Activated T-cell treated with anti-CD3 and anti-CD28 coated beads for 48 hours (primary cell): ENCODE measurements at places on chromosomes 12 and 14.

GRCh38 chr12:31440134-31440533 is 114.2 kb upstream of the SINHCAF start:
- DNase-seq = no peak

GRCh38 chr12:54300732-54301427 is at the start of gene NFE2:
Gene NFE2 (minus strand): TSS chr12:54301015. CDS start chr12:54295248, 5,767 bp downstream.
- DNase-seq = no peak

- no peak for DNase-seq
Measured at GRCh38 chr12:1509413-1510052, 84.8 kb downstream of the FBXL14 start.

DNA sequence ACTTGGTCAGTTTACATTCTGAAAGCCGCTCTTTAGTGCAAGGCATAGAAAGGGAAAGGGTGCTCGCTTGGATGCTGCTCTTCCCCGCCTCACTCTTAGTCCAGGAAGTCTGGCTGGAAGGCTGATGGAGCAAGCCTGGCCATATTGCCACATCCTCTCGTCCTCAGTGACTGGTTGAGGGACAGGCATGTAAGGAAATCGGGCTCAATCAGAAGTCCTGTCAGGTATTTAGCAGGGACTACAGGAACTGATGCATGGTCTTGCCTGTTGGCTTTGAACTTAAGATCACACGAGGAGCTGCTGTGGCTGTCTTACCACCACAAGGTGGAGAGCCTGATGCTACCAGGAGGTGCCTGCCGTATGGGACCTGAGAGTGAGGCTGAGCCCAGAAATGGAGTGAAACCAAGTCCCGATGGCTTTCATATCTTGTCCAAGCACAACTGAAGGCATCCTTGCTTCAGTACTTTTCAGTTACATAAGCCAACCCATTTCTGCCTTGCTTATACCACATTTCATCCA is 10.7 kb upstream of the C12orf75 start:
- no peak for DNase-seq

GRCh38 chr12:56931474-56931978 is 2.7 kb downstream of the SDR9C7 start:
- DNase-seq = no peak

GRCh38 chr12:12508612-12509011 is 54.1 kb downstream of the DUSP16 start:
- DNase-seq = no peak

- no peak for DNase-seq
Measured at GRCh38 chr12:49882248-49882850, 21.4 kb downstream of the FAIM2 start.

DNA sequence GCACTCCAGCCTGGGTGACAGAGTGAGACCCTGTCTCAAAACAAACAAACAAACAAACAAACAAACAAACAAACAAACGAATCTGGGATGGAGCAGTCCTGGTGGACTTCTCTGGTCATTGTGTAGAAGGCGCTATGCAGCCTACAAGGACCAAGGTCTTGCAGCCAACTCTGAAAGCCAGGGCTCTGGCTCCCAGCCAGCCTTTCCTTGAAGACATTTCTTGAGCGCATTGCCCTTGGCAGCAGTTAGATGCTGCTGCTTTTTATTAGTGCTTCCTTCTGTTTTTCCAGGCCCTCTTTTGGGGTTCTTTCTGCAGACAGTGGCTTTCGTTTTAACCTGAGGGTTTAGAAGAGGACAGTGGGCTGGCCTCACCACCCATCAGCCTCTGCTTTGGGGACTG is 20.2 kb downstream of the CCDC177 start:
- DNase-seq = no peak

DNA sequence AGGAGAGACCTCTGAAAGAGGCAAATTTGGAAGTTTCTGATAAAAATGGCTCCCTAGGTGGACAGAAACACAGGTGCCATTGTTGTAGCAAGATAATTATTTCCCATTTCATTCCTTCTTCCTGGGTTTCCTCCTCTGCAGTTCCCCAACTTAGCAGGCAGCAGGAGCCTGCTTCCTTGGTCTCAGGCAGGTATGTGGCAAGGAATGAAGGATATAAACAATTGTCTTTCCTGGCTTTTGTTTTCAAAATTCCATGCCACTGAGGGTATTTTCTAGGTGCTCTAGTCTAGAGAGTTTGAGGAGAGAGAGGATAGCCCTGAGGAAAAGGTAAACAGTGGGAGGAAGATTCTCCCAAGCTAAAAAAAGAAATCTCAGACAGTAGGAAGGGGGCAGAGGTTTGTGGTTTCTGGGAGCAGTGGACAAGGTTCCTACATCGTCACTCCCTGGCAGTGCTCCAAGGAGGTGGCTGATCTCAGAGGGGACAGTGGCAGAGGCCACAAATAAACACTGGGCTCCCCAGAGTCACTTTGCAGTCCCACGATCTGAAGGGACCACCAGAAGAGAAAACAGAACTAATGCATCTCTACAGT is 82.6 kb upstream of the IGF1 start:
- DNase-seq = no peak

DNA sequence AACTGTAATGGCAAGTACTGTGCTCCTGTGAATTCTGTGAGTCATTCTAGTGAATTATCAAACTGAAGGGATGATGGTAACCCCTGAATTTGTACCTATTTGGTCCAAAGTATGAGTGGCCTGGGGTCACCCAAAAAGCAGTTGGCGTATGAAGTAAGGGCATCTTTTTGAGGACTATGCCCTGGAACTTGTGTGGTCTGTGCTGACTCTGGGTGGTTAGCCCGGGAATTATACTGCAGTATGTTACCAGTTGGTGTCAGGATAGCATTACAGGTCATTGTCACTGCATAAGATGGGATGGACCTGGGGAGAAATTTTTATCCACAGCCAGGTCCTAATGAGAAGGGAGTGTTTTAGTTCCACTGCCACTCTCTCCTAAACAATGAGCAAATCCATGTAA is 174.7 kb downstream of the SSPN start:
- no peak for DNase-seq

- DNase-seq = no peak
Measured at GRCh38 chr12:48917857-48918537, 7.3 kb downstream of the FKBP11 start.

- DNase-seq = no peak
Measured at GRCh38 chr14:59939828-59940227, 19.9 kb downstream of the LRRC9 start.

DNA sequence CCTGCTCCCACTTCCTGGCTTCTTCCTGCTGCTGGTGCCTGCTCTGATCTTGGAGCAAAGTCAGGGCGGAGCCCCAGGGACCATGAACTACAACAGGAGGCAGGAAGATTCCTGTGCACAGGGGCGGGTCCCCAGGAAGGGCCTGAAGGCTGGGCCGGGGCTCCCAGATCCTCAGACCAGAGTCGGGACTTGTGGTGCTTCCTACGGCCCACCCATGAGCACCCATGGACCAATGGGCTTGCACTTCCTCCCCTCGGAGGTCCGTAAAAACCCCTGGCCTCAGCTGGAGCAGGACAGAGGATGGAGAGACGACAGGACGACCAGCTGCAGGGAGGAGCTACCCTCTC is 1287.1 kb downstream of the TMEM121 start:
- no peak for DNase-seq

GRCh38 chr14:91048676-91049075 is 11.8 kb downstream of the RPS6KA5 start:
- DNase-seq = no peak

GRCh38 chr12:96495841-96496545 is 6.6 kb downstream of the CFAP54 start:
- DNase-seq = no peak
